ENCODE measurements at places on chromosomes 13 and 19.

DNA sequence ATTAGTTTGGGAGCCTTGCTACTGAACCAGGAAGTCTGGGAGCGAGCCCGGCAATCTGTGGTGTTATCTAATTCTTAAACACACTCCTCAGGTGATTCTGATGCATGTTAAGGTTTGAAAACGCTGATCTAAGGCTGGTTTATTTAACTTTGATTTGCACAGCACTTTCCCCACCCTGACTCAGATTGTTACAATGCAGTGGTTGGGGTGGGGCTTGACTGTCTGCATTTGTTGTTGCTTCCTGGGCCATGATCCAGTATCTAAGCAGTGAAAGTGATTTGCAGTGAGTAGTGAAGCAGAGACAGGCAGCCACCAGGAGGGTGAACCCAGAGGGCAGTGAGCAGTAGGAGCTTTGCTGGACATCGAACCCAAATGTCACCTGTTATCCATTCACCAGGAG is 81.6 kb upstream of the ARGLU1 start:
- no peak for DNase-seq

- DNase-seq = no peak
These were observed 17.8 kb downstream of the LMTK3 start for GRCh38 chr19:48493718-48494401.

DNA sequence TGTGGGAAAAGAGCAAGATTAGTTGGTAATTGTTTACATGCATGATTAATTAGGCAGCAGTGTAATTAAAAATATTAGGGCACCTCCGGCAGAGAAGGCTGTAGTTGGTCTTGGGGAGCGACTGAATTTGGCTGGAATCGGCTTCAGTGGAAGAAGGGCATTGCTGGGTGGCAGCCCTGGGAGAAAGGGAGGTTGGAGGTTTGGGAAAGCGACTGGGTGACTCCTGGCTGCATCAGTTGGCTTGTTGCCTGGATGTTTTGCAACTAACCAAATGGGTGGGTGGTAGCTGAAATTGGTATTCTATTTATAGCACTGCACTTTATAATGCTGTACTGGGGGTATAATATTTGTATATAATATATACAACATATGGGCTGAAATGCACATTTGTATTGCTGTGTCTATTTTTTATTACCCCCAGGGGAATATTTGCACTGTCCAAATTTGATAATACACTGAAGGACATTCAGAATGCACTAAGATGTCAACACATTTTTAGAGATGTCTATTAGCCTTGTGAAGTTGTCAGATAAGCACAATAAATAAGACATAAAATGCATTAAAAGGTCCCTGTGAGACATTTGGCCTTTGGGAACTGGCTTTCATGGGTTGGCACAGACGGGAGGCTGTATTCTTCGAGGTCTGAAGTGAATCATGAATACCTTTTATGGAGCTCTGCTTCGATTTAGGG is 1.7 kb downstream of the B3GLCT start:
- DNase-seq = no peak

- no peak for DNase-seq
These were observed 32.2 kb upstream of the FBL start for GRCh38 chr19:39878398-39878797.

GRCh38 chr13:86882835-86883234 is 788.3 kb upstream of the SLITRK5 start:
- DNase-seq = no peak

- DNase-seq = peak; percentile 90
These were observed 1.1 kb downstream of the TNNI3 start for GRCh38 chr19:55156202-55157063.

GRCh38 chr19:44603201-44603945 is 10.0 kb upstream of the IGSF23 start:
- no peak for DNase-seq

DNA sequence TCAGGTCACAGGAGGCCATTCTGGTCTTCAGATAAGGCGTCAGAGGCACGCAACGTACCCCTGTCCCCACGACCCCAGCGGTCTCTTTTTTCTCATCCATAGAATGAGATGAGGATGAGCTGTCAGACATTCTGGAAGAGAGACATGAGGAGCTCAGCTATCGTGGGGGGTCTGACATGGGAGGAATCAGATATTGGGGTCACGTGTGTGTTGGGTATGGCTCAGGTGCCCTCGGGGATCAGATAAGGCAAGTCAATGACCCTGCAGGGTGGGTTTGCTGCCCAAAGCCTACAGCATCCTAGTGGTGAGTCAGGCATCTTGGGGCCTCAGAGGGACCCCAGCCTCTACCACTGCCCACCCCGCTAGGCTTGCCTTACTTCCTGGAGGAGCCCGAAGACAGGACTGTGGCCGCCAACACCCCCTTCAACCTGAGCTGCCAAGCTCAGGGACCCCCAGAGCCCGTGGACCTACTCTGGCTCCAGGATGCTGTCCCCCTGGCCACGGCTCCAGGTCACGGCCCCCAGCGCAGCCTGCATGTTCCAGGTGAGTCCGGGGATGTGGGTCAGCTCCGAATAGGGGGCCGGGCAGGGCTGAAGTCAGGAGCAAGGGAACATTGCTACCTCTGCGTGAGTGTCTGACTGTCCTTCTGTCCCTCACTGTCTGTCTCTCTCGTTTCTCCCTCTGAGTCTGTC is 2.6 kb downstream of the AXL start:
- DNase-seq = no peak

GRCh38 chr13:103516015-103516795 is 450.0 kb upstream of the SLC10A2 start:
- DNase-seq = no peak

DNA sequence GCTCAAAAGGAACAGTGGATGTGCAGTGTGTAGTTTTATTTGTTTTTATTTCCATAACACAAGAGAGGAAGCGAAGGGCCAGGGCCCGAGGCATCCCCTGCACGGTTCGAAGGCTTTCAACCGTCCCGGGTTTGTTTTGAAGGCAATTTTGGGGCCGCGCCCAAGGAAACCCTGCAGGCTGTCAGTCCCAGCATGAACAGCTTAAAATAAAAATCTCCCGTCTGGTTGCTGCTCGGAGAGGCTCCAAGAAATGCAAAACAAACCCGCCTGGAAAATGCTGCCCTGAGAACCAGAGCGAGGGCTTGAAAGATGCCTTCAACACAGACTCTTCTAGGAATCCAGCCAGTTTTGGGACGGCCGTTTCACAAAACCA is 16.0 kb downstream of the LSM4 start:
- DNase-seq = no peak

GRCh38 chr13:110687736-110688135 is 18.2 kb downstream of the CARS2 start:
- DNase-seq = no peak

GRCh38 chr19:4976401-4977298 is 7.7 kb downstream of the KDM4B start:
- DNase-seq = no peak

DNA sequence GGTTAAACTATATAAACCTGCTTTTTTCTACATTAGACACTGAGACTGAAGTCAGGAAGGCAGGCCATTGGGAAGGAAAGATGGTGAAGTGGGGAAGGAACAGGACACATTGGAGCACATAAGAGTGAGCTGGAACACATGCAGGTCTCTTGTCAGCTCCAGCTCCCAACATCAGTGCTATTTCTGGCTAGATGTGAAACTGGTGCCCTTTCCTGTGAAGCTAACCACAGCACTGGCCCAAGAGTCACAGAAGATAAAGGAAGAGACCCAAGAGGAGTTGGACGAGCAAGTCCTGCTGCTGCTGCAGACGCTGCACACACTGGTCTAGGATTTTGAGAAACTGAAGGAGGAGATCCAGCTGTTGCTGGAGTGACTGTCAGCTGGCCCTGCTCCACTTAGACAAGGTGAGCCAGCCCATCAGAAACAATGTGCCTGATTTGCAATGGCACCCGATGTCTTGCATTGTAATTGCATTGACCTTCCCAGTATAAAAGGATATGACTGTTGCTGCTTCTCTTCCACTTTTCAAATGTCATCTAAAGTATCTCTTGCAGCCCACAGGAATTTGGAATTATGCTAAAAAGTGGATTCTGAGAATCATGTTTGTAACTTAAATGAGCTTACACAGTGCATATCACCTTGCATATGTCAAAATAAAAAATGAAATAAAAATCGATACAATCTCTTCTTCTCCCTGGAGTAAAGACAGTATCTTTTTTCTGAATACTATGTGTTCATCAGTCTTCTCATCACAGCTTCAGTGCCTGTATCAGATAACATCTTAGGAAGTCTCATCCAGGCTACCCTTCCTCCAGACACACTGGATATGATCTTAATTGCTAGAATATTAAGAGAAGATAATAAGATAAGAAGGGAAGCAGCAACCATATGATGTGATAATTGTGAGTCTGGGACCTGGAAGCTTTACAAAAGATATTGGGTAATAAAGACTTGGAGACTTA is 230.7 kb upstream of the SPRY2 start:
- no peak for DNase-seq
